ENCODE measurements at places on chromosomes 7 and 10. TPM values are rescaled to one million over a fixed set of nuclear protein-coding genes. Genes with fewer than 3 reads are reported as not detected.

DNA sequence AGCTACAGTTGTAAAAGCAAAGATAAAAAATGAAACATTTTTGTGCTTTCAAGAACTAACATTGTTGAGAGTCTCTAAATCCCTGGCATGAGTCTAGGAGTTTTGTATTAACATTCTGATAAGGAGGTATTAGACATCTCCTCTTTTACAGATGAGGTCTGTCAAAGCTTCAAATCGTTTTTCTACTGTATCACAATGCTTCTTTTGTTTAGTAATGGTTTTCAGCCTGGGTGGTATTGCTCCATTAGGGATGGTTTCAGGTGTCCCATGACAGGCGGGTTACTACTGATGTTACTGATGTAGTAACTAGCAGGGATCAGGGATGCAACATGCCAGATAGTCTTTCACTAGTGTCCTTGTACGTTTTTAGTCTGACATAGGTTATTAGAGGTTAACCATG, 27.4 kb downstream of the STAM start:
- no peak for DNase-seq

- DNase-seq: no peak
Observed at GRCh38 chr7:47285860-47286491, 295.9 kb downstream of the TNS3 start.

DNA sequence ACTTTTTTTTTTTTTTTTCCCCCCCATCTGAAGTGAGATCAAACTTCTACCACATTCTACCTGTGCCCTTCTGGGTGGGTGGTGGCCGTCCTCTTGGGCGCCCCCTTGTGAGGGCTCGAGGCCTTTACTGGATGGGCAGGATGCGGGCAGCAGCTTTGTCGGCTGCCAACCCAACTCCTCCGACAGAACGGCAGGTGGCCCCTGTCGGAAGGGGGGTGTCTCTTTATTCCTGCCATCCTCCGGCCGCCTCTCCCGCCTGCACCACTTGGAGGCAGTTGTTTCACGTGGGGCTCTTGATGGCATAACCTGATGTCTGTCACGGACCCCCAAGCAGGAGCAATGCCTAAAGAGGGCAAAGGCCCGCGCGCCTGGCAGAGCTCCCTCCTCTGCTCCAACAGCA, 31.0 kb downstream of the AMZ1 start:
- DNase-seq: no peak

- peak; percentile 86 for DNase-seq
Observed at GRCh38 chr10:133327651-133328357, 8.9 kb downstream of the CALY start.

GRCh38 chr10:114604357-114605130, 53.5 kb downstream of the ABLIM1 start:
- DNase-seq: no peak

DNA sequence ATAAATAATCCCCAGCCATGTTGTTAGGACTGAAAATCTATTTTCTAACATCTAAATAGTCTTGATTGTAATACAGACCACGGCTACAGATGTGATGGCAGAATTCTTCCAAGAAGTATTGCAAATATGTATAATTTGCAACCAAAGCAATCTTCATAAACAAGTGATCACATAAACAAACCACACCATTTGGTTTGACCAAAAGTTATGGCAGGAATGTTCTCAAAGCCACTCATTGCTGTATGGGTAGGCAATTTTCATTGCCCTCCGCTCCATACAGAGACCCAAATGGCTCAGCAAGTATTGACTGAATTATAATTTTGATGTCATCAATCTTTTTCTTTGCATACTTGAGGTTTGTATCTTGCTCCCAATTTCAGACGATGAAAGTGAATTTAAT, 19.0 kb upstream of the RHOBTB1 start:
- no peak for DNase-seq

Gene SPDYE16
- total RNA-seq: not detected

Gene GRID2IP
- 0.15 TPM for total RNA-seq

Gene ST8SIA6
- total RNA-seq: 0.24 TPM
